ENCODE measurements at places on chromosomes 4 and X.

DNA sequence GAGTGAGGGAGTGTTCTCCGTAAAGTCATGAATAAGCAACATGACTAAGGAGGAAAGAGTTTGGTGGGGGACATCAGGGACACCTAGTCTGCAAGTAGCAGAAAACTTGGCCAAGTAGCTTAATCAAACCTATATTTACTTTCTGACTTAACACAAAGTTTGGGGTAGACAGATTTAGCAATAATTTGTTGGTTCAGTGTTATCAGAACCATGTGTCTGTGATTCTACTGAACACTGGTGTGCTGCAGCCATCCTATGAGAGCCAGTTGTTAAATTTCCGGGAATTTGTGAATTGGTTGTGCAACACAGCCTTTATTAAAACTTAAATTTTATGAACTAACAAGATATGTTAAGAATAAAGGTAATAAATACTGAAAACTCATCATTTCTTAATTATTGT is 469.3 kb downstream of the C4orf33 start:
- DNase-seq = no peak

DNA sequence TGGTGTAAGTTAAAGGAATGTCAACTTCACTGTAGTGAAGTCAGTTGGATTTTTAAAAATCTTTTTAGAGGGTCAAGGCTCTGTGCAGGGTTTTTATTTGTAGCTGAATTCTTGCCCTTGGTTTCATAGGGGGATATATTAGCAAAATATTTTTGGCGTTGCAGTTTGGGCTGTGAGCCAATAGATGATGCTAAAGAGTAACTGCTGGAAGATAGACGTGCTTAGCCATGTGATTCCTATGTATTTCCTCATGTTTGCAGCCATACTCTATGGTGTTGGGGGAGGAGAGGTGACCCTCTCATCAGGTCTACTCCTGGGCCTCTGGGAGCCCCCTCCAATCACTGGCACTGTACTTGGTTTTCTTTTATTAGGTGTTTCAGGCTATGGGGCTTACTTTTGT is 246.7 kb upstream of the ARHGAP24 start:
- no peak for DNase-seq

DNA sequence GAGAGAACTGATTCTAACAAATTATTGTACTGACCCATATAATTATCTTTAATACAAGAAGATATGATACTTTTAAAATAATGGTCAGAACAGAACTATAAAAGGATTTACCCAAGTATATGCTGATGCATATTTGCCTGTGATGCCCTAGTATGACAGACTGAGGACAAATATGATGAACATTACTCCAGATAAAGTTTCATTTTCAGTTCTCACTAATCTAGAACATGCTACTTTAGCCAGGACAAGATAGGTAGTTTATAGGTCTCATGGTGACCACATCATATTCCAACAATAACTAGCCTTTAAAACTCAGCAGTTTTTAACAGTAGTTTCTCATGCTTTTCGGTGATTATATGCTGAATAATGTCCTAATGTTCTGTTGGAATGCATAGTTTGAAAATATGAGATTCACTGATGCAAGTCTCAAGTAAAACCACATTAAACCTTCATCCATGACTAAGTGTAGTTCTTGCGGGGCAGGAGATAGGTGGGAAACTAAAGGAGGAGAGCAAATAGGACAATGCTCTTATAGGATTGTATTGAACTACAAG is 295.2 kb upstream of the AGA start:
- DNase-seq = no peak

- no peak for DNase-seq
Measured at GRCh38 chr4:117137145-117137544, 51.8 kb upstream of the TRAM1L1 start.

GRCh38 chr4:150005537-150005936 is 72.7 kb upstream of the DCLK2 start:
- DNase-seq = no peak

- no peak for DNase-seq
Measured at GRCh38 chr4:165384598-165384997, 5.8 kb downstream of the CPE start.

DNA sequence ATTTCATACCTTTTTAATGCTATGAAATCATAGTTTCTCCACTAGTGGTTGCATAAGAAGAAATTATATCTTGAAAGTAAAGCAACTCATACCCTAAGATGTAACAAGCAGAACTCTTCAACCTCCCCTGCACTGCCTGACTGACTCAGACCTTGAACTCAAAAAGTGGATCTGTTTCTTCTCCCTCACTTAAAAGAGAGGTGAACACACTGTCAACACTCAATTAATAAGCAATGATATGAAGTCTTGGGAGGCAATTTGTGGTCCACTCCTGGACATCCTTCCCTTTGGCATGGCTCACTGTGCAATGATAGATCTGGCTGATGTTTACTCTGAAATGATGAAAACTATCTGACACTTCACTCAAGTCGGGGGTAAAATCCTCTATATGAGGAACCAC is 282.0 kb upstream of the DKK2 start:
- no peak for DNase-seq
